SK-N-SH treated with all-trans-retinoic acid at 6 μM for 48 hours (cell line): ENCODE measurements at places on chromosomes 16 and 17.

DNA sequence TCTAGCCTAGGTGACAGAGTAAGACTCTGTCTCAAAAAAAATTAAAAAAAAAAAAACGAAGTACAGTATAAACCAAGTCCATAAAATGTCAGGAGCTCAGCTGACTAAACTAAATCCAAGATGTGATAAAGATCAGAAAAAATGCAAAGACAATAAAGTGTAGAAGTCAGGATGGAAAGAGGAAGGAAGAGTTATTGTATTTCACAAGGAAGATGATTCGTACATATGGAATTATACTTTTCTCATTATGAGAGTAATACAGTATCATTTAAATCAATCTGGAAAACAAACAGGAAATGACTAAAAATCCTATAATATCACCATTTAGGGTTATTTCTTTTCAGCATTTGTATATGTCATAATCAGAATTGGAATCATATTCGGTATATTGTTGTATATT is 11.4 kb upstream of the APOH start:
- ATAC-seq: peak; percentile 64

- ATAC-seq: peak; percentile 76
These were observed 759.7 kb downstream of the CDH11 start for GRCh38 chr16:64362193-64362592.

DNA sequence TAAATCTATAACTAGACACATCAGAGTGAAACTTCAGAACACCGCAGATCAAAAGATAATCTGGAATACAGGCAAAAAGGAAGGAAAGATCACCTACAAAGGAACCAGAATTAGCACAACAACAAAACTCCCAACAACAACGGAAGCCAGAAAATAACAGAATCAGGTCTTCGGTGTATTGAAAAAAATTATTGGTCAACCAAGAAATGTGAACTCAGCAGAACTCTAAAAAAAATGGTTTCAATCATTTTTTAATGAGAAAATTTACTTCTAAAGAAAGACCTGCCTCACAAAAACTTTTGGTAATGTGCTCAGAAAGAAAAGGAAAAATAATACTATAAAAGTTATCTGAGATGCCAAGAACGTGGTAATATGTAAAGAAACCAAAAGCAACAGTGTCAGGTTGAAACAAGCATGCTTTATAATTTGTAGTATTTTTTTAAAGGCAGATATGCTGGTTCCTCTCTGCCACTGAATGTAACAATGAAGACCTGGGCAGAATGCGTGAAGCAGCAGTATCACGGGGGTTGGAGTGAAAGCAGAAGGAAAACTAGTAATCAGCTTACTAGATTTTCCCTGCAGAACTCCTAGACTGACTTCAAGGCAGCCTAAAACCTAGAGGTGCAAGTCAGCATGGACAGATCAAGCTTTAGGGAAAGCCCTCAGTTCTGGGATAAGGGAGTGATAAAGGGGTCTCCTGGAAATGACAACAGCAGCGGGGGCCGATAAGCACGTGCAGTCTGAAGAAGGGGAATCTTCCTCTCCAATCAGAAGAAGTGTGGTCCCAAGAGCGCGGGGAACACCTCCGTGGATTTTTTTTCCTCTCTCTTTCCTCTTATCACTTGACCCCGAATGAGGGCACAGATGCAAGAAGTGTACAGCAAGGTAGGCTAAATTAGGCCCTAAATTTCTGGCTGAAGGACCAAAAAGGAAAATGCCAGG is 80.9 kb upstream of the TEKT1 start:
- ATAC-seq: no peak

- ATAC-seq: peak; percentile 95
These were observed 387.8 kb upstream of the SALL1 start for GRCh38 chr16:51538707-51539498.

- ATAC-seq: no peak
These were observed 10.6 kb downstream of the ZNF668 start for GRCh38 chr16:31063495-31063842.

DNA sequence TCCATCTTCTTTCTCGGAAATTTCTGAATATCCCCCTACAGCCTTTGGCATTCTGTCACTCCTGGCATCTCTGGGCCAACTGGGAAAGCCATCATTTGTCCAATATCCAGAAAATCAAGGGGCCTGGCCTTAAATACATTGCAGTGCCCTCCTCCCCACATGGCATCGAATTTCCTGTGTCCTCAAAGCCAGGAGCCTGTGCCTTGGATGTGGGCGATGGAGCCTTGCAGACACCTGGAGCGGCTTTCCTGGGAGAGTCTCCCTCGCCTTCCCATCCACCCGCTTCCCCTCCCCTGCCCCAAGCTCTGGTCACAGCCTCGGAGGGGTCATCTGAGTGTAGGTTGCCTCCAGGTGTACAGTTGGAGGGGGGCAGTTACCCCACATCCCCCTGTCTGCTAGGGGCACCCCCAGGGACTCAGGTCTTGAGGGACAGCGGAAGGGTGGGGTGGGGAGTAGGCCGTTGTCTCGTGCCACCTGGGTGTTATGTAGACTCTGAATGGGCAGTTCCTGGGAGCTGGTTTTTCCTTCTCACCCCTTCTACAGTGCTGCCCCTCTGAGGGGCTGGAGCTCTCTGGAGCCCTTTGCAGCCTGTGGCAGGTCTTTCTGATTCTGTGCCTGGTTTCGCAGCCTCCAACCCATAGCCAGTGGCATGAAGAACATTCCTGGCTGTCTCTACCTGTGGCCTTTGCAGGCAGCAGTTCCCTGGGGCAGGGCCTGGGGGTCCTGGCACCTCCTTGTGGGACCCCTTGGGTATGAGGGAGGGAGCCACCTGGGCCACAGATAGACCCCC is 239.8 kb downstream of the SEC14L1 start:
- ATAC-seq: no peak

DNA sequence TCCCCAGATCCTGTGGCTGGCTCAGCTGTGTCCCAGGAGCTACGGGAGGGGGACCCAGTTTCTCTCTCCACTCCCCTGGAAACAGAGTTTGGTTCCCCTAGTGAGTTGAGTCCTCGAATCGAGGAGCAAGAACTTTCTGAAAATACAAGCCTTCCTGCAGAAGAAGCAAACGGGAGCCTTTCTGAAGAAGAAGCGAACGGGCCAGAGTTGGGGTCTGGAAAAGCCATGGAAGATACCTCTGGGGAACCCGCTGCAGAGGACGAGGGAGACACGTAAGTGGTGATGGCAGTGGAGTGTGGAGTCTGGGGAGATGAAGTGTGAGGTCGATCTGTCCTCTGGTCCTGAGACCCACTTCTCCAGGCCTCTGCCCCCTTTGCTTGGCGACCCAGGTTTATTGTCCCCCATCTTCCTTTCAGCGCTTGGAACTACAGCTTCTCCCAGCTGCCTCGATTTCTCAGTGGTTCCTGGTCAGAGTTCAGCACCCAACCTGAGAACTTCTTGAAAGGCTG is 585 bp downstream of the WRAP53 start:
- ATAC-seq: no peak

DNA sequence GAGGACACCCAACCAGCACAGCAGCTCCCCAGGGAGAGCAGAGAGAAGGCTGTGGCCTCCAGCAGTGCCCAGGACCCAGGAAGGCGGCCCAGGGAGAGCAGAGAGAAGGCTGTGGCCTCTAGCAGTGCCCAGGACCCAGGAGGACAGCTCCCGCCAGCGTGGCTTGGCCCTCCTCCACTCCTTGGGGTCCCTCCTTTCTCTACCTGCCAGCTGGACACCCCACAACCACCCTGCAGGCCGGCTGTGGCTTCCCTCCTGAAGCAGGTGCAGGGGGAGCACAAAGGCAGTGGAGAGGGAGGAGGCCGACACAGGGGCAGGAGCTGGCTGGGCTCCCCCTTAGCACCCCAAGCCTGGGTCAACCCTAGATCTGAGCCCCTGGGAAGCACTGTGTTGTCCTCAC is 54.1 kb upstream of the FASN start:
- no peak for ATAC-seq

DNA sequence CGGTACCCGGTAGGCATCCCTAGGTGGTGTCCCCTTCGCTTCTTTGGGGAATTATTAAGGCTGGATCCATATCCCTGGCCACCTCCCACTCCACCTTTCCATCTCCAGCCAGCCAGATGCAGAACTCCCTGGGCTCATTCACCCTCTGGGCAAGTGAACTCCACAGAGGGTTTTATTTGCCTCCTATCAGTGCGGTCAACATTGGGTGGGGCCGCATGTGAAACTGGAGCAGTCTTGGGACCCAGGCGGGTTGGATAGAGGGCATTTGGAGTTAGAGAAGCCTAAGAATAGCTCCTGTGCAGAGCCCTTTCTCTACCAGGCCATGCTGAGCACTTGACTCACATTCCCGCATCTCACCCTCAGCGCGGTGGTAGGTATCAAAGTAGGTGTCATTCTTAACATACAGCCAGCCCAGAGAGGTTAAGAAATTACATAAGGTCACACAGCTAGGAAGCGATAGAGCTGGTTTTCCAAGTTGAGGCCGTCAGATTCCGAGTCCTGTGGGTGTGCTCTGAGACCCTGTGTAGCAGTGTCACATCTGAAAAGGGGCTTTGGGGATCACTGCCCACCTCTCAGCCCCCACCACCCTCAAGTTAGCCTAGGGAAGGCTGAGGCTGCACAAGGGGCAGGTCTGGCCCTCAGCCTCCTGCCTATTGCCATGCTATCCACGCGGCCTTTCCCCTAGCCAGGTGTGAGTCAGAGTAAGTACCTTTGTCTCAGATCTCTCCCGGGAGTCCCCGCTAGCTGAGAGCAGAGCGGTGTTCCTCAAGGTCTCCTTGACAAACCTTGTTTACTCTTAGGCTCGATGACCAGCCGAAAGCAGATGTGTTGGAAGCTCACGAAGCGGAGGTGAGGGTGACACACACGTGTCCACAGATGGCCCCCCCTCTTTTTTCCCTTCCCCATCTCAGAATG is 26.9 kb upstream of the LGALS9 start:
- ATAC-seq: no peak

DNA sequence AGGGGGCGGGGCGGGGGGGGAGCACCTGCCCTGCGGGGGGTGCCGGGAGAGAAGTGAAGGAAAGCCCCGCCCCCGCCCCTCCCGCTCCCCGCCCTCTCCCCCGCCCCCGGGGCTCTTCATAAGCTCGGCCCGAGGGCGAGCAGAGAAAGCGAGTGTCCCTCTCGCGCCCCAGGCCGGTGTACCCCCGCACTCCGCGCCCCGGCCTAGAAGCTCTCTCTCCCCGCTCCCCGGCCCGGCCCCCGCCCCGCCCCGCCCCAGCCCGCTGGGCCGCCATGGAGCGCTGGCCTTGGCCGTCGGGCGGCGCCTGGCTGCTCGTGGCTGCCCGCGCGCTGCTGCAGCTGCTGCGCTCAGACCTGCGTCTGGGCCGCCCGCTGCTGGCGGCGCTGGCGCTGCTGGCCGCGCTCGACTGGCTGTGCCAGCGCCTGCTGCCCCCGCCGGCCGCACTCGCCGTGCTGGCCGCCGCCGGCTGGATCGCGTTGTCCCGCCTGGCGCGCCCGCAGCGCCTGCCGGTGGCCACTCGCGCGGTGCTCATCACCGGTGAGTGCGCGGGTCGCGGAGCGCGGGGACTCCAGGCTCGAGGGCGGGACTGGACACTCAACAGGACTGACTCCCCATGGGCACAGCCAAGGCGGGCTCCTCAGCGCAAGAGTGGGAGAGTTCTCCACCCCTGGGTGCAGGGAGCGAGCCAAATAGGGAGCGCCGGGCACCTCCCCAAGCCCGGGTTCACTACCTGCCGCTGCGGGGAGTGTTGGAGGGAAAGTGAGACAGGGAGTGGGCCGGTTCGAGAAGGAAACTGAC is at the start of gene HSD11B2:
TSS of gene HSD11B2 (plus strand) at position 145 of the 798 bp plus-strand sequence. CDS start at position 273, 128 bp downstream.
- peak; percentile 74 for ATAC-seq

- peak; percentile 49 for ATAC-seq
These were observed 155.8 kb upstream of the GSE1 start for GRCh38 chr16:85457366-85457765.

DNA sequence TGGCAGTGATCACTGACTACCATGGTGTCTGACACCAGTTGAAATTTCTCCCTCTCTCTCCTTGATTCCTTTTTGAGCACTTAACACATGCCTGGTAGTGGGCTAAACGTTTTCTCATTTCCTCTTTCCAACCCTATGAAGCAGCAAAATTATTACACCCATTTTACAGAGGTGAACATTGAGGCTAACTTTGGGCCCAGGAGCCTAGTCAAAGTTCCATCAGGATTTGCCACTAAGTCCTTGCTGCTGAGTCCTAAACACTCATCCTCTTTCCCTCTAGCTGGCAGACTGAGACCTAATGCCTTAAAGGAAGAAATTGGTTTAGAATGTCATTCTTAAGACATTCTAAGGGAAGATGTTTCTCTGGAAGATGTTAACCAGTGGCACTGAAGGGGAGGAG is 74.7 kb upstream of the IRX3 start:
- no peak for ATAC-seq

DNA sequence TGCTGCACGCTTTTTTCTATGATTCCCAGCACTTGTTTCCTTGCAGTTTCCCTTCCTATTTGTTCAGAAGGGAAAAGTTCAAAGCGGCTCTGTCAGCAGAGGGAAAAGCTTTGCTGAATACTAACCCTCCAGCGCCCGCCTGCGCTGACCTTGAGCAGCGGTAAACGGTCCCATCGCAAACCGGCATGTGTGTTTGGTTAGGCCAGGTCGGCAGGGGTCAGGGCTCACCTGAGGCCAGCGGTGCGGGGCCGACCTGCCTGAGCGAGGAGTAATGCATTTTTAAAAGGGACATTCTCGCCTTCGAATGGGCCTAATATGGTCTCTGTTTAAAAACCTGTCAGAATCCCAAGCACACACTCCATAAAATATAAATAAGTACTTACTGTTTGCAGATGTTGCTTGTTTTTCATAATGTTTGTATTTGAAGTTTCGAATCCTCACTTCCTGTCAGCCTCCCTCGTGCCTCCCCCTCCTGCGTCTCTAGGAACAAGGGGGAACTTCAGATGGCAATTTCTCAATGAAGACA is 110.1 kb downstream of the IRX3 start:
- no peak for ATAC-seq

- no peak; the same call in 2 of the 3 replicates for ATAC-seq
These were observed 20.9 kb downstream of the KLHDC4 start for GRCh38 chr16:87744750-87745514.

DNA sequence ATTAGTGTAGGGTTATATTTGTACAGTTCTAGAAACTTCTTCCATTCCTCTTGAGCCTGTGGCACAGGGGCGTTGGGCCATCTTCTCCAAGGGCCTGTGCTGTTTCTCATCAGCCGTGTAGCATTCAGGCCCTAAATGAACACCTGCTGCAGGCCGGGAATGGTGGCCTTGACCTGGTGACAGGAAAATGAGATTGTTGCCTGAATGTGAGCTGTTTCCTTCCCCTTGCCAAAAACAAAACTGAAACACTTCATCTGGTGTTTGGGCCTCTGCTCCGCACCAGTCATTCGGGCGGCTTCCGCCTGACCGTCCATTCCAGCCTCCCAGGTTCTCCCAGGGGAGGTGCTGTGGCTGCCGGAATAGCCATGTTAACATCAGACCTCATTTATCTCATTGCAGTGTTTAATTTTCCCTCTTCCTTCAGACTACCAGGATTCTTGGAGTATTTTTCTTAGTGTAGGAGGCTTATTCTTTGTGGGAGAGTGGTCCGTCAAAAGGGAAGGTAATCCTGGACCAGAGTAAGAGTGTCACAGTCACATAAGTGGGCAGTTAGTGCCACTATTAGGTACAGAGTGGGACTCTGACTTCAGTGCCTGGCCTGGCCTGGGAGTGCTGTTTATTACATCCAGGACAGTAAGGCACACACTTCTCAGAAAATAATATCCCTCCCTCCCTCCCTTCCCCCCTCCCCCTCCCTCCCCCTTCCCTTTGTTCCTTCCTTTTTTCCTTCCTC is 61.9 kb downstream of the WWP2 start:
- no peak for ATAC-seq
